ENCODE measurements at places on chromosomes 3 and 15.

DNA sequence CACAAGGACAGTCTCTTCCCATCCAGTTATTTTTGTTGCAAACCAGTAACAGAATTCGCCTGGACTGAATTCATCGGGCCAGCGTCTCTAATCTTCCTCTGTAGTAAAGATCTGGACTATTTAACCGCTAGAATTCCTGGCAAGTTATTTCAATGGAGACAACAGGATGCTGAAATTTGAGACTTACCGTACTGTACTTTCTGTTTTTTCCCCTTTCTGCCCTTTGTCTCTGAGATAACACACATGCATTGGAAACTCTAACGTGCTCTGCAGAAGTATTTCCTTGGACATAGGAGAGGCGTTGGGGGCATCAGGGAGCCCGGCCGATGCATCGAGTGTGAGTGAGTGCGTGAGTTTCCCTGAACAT is 61.5 kb downstream of the ASB7 start:
- no peak for DNase-seq

DNA sequence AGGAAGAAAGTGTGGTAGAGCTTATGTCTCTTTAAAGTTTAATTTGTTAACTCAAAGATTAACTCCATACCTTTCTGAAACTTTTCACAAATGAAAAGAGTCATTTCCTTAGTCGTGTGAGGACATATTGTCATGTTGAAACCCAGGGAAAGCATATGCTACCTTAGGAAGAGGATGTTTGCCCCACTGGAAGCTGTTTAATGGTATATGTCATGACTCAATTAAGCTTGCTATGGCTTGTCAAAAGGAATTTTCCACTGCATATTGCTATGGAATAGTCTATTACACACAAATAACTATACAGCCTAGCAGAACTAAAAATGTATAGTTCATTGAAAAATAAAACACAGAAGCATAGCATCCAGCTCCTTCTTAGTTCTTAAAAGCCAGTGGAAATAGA is 69.9 kb downstream of the NSUN3 start:
- no peak for DNase-seq

DNA sequence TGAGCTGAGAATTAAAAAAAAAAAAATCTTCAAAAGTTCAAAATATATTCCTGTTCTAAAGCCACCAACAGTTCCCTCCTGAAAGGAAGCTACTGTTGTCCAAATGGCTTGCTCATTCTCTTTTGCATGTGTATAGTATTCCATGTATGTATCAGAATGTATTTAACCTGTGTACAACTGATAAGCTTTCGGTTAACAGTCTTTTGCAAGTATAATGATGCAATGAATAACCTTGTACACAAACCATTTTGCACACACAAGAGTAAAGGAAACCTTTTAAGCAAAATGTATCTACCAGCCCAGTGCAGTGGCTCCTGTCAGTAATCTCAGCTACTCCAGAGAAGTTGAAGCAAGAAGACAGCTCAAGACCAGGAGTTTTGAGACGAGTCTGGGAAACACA is 32.6 kb downstream of the TOPBP1 start:
- no peak for DNase-seq

- DNase-seq: no peak
Measured at GRCh38 chr3:37628711-37629301, 232.9 kb upstream of the CTDSPL start.

DNA sequence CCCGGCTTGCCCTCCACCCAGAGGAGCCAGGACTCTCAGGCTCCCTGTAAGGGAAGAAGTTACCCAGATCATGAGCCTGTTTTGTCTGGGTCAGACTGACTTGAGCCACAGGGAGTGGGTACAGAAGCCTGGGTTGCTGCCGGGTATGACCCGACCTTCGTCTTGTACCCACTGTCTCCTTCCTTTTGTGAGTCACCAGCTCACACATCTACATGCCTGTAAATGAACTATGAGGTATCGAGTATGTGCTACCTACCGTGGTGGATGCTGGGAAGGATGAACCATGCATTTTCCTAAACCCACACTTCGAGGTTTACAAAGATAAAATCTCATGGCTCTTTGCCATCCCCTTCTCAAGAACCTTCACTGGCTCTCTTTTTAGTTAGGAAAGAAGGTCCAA is 56.9 kb downstream of the CACNA1D start:
- DNase-seq: no peak

DNA sequence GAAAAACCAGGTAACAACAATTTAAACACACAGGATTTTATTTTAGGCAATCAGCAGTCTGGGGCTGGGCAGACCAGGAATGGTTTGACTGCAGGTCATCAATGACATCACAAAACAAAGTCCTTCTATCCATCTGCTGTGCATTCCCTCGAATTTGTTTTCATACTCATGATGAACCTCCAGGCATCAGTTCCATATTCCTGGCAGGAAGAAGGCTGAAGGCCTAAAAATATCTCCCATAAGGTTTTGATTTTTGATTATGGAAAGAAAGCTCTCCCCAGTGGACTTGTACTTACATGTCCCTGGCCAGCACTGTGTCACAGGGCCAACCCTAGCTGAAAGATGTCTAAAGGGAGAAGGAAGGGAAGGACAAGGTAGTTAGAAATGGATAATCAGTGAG is 107.4 kb downstream of the PEAK1 start:
- no peak for DNase-seq

DNA sequence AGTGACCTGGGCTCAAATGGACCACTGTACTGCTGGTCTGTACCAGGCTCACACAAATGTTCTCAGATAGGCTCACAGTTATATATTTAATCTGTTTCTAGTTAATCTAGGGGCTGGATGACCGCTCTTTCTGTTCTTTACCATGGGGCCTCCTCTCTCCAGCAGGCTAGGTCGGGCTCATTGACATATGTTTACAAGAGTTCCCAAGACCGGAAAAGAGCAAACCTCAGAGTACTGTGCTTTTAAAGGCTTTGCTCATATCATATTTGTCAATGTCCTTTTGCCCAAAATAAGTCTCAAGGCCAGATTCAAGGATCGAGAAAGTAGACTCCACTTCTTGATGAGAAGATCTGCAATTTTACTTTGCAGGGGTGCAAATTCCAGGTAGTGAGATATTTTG is 348.0 kb upstream of the EPHA6 start:
- no peak for DNase-seq

DNA sequence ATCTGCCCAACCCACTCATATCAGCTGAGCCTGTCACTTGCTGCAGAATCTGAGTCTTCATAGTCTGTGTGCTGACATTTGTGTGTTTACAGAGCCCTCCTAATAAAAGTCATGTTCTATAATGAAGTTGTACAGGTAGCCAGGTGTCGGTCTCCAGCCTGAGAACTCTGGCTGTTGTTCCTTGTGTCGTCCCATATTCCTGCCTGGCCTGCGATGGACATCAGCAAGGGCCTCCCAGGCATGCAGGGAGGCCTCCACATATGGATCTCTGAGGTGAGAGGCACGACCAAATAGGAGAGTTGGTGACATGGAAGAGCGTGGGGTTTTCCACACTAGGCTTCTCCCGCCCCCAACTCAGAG is 2.9 kb downstream of the VILL start:
- no peak for DNase-seq

GRCh38 chr3:182837855-182838454 is 44.7 kb downstream of the ATP11B start:
- DNase-seq: no peak

DNA sequence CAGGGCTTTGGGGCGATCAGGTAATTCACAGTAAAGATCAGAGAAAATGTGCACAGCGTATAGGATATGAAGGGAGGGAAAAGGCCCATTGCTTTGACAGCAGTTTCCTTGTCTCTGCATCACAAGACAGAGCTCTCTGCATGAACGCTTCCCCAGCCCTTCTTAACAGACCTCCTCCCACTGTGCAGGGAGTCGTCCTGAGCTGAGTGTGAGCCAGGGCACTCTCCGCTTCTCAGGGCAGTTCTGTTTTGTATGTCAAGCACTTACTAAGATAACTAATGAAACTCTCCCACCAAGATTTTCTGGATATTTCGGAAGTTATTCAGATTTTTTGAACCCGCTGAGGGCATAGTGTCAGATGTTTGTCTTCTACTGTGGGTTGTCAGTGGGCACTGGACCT is 105.8 kb upstream of the C15orf61 start:
- DNase-seq: no peak

GRCh38 chr15:83565553-83566159 is 88.3 kb upstream of the ADAMTSL3 start:
- DNase-seq: no peak

DNA sequence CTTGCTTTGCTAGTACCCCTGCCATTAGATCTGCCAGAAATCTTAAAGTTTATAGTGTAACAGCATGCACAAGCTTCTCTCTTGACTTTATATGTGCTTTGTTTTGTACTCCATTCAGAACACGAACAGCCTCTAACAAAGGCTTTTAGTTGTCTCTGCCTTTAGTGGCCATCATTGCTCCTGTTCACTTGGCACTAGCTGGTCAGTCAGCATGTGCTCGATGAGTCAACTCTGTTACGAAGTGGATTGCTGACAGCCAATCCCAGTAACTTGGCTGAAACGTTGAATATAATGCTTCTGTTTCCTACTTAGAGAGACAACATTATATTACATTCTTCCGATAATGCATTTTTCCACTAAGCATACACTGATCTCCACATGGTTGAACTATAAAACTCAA is 349.2 kb downstream of the NAALADL2 start:
- DNase-seq: no peak

DNA sequence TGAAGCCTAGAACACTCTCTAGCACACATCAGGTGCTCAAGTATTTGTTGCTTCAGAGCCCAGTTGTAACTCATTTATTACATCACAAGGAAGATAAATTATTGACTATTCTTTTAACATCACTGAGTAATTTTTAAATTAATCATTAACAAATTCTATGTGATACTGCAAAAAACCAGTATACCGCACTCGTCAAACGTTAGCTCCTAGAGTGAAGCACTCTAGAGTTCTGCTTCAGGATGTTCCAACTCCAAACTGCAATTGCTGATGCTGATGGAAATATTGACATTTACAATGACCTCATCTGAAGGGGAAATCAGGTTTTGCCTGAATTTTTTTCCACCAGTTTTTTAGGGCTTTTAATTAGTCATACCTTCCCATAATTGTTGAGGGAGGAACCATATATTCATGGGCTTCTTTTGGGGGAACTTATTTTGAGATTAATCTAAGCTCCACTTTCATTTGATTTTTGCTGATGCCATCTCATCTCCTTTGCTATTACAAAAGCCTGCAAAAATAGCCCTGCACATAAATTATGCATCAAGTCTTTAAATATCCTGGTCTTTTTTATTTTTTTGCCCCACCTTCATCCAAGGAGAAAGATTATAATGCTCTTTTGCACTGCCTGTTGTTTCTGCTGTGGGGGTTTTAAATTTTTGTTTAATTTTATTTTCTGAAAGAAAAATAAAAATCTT is 123.0 kb upstream of the STAC start:
- no peak for DNase-seq

DNA sequence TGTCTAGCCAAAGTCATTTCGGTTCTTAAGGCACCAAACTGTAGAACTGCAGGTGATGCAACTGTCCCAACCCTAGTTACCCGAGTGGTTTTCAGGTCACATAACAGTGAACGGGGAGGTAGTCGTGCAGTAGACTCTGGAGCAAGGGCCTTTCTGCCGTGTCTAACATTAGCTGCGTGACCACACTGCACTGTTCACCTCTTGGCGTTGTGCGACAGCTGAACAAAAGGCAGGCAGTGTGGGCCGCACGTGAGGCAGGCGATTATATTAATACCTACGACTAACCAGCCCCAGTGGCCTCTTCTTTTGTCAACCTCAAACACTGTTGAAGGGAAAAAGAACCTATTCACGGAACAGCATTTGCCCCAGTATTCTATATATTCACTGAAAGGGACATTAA is 2.8 kb downstream of the LRRN1 start:
- no peak for DNase-seq

DNA sequence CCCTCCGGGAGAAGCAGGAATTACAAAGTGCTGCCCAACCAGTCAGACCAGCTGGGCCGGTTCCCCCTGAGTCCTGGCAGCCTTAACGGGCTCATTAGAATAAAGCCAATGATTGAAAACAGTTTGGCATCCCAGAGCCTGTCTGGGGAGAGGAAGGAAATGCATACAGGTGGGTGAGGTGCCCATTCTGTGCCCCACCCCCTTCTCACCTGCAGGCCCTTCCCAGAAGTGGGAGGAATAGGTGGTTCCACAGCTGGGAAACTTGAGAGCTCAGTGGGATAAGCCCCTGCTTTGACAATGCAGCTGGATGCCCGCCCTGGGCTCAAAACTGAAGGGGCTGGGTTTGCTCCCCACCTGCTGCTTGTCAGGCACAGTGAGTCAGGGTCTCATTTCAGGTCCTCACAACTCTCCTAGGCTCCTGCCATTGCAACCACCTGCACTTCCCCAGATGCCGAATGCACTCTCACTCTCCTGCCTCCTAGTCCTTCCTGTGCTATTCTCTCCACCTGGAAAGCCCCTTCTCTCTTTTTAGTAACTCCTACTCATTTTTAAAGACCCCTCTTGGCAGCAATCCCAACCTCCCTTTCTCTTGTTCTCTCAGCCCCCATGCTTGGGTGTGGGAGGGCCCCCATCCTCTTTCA is 5.5 kb upstream of the BUB1B start:
- no peak for DNase-seq

GRCh38 chr15:91456251-91456718 is 356.2 kb downstream of the SV2B start:
- DNase-seq: no peak

- DNase-seq: no peak
Measured at GRCh38 chr15:25239471-25240345, 199.1 kb downstream of the UBE3A start.

- no peak for DNase-seq
Measured at GRCh38 chr3:50388016-50388719, 28.8 kb upstream of the TMEM115 start.

GRCh38 chr3:134017490-134017889 is 12.2 kb downstream of the SLCO2A1 start:
- DNase-seq: no peak

- DNase-seq: no peak
Measured at GRCh38 chr15:29418178-29418577, 148.6 kb upstream of the NSMCE3 start.

GRCh38 chr15:95957861-95958260 is 372.6 kb upstream of the NR2F2 start:
- DNase-seq: no peak

DNA sequence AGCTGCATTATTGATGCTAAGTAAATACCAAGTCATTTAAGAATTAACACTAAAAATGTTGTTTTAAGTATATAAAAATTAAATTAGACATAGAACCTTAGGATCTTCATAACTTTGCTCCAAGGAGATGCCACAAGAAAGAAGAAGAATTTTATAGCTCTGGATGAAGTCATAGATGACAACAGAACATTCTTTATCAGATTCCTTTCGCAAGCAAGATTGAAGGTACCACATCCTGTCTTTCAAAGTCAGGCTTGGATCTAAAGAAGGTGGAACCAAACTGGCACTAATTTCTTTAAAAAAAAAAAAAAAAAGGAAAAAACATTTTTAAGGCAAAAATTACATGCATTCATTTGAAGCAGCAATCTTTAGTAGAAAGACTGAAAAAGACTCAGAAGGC is 62.5 kb downstream of the POLQ start:
- no peak for DNase-seq

- no peak for DNase-seq
Measured at GRCh38 chr15:90153658-90154057, 47.5 kb upstream of the SEMA4B start.

DNA sequence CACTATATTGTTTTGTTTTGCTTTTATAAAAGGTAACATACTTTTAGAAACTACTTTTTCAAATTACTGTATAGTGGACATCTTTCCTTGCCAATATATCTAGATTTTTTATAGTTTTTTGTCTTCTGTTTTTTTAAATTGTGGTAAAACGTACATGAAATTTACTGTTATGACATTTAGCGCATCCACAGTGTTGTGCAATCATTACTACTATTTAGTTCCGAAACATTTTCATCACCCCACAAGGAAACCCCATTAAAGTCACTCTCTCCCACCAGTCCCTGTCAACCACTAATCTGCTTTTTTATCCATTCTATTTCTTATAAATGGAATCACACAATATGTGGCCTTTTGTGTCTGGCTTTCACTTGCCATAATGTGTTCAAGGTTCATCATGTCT is 54.8 kb downstream of the TMEM266 start:
- DNase-seq: no peak
